Left renal pelvis (tissue), 4 donors: ENCODE measurements at places on chromosomes 13 and 19. TPM values are rescaled to one million over a fixed set of nuclear protein-coding genes. Genes with fewer than 3 reads are reported as not detected.

- no peak for DNase-seq
Measured at GRCh38 chr13:42547612-42548011, 26.3 kb upstream of the TNFSF11 start.

DNA sequence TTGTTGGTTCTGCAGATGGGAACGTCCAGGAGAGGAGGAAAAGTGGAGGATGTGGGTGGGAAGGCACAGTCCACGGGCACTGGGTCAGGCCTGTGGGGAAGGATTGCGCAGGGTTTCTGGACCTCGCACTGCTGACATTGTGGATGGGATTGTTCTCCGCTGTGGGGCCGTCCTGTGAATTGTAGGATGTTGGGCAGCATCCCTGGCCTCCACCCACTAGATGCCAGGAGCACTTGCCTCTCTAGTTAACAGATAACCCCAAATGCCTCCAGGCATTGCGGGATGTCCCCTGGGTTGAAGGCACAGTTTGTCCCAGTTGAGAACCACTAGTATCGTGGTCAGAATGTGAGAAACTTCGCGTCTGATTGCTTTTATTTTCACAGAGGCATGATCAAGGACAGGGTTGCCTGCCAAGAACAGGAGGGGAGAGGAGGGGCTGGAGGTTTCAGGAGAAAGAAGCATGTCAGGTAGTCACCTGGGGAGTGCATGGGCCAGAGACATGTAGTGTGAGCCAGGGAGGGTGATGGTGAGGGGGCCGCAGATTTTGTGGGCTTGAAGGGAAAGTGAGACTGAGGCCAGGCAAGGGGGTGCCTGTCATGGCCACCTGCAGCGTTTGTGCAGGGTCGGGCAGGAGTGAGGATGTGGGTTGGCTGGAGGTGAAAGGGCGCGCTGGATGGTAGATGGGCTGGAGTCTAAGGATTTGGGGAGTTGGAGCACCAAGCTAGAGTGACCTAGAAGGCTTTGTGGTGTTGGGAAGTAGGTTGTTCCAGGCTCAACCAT is 3.2 kb downstream of the ZNF628 start:
- no peak for DNase-seq

DNA sequence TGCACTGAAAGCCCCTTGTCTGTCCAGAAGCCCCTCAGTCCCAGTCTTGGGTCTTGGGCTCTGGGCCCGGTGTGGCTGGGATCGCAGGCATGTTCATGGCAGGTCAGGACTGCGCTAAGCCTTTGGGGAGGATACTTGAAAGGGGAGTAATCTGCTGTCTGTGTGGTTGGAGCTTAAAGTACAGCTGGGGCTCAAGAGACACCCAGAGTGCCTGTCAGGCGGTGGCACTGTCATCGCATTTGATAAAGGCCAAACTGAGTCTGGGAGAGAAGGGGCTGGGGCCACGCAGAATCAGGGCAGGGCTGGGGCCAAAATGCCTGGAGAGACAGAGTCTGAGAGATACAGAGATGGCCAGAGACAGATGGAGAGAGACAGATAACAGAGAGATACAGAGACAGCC is 4.2 kb upstream of the CILP2 start:
- DNase-seq: no peak

GRCh38 chr13:78372581-78372980 is 230.8 kb downstream of the POU4F1 start:
- DNase-seq: no peak

DNA sequence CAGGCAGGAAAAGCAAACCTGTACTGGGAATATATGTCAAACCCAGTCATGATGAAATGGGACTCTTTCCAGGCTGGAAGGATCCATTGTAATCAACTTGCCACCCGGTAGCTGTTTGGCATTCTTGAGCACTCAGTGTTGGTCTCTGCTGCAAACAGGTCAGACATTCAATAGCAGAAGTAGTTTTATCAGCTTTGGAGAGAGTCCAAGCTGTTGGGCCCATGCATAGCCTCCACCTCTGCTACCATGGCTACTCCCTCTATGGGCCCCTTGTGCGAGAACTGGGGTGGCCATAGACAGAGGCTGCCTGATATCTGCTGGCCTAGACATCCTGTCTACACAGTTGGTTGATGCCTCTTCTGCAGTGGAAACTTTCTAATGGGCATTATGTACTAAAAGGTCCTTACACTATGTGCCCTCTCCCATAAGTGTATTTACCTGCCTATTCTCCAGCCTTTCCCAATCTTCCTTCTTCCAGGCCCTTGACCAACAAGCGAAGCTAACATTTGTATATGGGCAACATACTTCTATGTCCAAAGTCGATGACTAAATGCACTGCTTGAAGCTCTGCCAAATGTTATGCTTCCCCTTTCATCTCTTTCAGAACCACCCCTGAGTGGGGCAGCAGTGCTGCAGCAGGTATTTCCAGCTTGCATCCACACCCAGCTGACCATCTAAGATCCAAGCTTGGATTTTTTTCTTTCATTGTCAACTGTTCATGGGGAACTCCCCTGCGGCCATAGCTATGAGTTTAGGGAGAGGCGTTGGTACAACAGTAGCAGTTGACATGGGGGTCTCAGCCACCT is 5.3 kb upstream of the RNF6 start:
- no peak for DNase-seq

- DNase-seq: no peak
Measured at GRCh38 chr13:46341112-46341711, 45.8 kb downstream of the RUBCNL start.

DNA sequence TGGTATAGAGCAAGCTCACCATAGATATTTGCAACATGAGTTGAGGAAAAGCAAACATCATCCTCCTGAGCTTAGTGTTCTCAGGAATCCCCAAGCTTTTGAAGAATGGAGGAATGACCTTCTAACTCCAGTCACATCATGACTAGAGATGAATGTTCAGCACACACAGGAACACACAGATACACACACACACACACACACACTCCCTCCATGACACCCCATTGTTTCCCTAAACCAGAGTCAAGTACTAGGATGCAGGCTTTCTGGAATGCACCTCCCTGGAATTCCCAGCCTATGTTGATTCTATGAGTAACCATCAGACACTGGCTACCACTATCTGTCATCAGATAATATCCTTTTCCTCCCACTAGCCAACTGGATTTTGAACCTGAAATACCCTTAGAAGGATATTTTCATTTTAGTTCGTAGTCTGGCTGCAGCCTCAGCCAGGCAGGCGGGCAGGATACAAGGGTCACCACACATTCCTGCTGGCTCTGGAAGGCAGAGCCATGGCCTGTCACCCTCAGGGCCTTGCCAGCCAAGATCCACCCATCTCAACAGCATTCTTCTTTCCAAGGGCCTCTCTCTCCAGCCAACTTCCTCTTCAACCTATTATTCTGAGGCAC is 162.4 kb downstream of the FOXO1 start:
- DNase-seq: no peak

DNA sequence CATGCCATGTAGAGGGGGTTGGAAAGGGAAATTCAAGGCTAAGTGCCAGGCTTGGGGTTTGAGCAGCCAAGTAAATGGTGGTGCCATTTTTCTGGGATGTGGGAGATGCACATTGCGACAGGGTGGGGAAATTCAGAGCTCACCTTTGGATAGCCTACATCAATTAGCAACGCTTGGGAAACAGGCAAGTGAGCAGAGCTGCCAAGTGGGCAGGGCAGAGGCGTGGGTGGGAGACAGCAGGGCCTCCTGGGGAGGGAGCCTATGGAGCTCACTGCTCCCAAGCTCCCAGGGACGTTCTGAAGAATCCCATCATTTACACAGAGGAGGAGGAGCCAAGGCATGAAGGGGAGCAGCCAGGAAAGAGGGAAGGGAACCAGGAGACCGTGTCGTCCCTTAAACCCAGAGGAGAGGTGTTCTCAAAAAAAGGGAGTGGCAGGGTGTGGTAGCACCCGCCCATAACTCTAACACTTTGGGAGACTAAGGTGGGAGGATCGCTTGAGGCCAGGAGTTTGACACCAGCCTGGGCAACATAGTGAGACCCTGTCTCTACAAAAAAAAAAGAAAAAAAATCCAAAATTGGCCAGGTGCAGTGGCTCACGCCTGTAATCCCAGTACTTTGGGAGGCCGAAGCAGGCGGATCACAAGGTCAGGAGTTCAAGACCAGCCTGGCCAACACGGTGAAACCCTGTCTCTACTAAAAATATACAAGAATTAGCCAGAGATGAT is 11.5 kb upstream of the CCNE1 start:
- DNase-seq: no peak

SSBP4 gene
- 128 TPM for polyA plus RNA-seq

CLEC17A gene
- 0.09 TPM for polyA plus RNA-seq

SIN3B gene
- polyA plus RNA-seq: 67.1 TPM

NCAN gene
- polyA plus RNA-seq: 0.08 TPM

CABP5 gene
- polyA plus RNA-seq: not detected
